Endodermal cell (in vitro differentiated cells): ENCODE measurements at places on chromosomes 2 and 18.
A peak's percentile ranks its signal among the peaks of the same experiment; 100 is the strongest.

DNA sequence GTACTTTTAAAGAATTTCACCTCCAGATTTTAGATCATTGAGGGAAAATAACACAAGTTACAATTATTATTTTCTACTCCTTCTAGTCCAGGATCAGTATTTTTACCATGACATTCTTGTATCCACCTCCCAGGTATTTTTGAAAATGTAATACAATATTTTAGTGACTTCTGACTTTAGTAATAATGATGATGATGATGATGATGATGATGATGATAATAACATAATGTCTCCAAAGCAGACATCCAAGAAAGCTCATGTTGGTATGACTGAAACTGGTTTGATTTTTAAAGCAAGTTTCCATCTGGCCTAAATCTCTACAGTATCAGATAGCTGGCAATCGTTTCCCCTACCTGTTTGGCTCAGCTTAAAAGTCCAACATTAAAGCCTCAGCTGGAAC lies 140.0 kb upstream of the GULP1 start:
- DNase-seq, result no peak

DNA sequence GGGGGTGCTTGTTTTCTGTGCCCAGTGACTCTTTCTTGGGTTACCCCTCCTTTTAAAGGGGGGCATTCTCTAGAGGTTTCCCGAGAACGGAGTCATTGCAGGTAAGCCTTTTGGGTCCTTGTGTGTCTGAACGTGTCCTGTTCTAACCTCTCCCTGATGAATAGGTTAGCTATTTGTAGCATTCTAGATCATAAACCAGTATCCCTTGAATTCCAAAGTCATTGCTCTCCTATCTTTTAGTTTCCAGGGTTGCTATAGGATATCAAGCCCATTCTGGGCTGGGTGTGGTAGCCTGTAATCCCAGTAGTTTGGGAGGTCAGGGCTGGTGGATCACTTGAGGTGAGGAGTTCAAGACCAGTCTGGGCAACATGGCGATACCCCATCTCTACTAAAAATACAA lies 65.9 kb upstream of the YWHAQ start:
- DNase-seq, result no peak

- no peak for DNase-seq
Observed at GRCh38 chr18:63240531-63241316, 78.8 kb downstream of the BCL2 start.

DNA sequence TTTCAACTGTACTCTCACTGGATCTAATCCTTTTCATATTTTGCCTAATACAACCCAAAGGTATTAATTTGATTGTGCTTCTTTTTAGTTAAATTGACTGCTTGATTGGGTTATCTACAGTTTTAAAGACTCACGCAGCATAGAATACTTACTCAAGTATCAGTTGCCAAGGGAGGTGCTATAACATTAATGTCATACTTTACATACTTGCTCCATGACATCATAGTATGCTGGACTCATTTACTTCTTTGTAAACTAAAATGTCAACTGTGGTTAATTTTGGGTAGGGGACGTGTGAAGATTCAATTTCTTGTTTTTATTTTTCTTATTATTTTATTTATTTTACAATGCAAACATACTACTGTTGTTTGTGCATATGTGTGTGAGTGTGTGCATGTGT lies 716.2 kb upstream of the VRK2 start:
- DNase-seq, result no peak

DNA sequence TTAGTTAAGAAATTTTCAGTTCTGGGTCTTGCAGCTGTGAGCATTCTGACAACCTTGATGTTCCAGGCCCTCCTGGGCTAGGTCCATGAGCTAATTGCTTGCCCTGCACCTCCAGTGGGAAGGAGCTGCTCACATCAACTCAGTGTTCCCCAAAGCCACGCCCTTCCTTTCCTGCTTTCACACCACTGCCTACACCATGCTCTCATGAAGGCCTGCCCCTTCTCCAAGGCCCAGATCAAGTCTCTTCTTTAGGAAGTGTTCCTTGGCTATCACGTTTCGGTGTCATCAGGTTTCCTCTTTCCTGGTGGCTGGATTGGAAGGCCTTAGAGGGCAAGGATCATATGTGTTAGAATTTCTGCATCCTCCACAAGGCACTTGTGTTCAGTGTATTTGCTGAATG lies 18.8 kb downstream of the TMEM127 start:
- no peak for DNase-seq

DNA sequence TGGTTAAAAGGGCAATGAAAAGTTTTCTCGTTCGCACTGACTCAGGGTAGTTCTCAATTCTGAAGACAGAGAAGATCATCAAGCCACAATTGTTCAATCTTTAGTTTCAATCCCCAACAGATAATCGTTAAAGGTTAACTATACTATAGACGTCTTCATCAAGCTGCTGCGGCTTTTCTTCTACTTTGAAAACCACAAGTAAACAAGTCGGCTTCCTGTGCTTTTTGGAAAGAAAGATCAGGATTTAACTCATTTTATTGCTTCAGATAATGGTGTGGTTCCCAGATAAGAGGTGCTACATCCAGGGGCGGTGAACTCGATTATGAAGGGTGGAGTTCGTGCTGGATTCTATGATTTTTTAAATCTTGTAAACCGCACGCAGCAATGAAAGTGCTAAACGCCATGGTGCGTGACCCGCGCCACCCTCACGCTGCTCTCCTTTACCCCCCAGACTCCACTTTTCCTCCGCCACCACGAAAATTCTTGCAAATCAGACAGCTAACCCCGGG lies 545 bp upstream of the CDCA7 start:
- no peak for DNase-seq

GRCh38 chr2:78865667-78866066 lies 159.8 kb upstream of the REG3G start:
- no peak for DNase-seq

DNA sequence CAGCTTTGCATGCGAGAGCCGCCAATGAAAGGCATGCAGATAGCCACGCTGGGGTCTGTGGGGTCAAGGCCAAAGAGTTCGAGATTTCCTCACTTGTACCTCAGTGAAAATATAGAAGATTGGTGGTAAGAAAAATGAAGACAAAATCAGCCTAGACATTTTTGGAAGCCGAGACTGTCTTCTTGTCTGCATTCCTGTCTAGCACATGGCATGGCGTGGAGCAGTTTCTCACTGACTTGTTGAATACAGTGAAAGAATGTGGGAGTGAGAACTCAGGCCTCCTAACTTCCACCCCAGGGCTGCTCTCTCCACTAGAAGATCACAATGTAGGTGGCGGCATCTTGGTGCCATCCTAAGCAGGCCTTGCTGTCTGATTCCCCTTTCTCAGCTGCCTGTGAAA lies 740.8 kb upstream of the HS6ST1 start:
- DNase-seq, result no peak

DNA sequence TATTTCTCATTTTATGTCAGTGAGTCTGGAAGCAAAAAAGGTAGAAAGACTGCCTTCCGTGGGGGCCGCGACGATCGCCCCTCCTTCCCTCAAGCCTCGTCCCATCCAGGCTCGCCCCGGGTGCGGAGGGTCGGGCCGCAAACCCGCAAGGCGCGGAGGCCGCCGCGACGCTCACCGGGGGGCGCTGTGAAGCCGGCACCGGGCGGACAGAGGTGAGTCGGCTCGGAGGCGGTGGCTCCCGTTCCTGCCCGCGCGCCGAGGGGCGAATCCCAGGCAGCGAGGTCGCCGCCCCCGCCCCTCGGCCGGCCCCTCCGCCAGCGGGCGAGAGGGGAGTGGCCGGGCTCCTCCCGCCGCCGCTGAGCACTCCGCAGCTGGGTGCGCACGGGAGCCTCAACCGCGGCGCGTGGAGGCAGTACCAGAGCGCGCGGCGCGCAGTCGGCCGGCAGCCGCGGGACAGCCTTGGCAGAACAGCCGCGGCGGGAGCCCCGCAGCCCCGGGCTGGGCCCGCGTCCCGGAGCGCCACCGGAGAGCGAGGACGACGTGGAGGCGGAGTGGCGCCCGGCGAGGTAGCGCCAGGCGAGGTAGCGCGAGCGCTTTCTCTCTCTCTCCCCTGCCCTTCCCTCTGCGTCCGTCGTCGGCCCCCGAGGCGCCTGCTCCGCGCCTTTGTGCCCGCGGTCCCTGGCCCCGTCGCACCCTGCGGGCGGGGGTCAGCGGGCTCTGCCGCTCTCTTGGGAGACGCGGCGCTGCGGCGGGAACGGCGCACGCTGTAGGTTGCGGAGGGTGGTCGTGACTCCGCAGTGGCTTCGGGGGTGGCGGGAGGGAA lies at the start of gene MYO1B:
Gene MYO1B, plus strand, starts transcription at position 359 of the 823 bp plus-strand sequence. CDS start 31,492 bp downstream, outside the sequence.
- DNase-seq, result peak; percentile 94

GRCh38 chr18:36623681-36624190 lies 205.1 kb downstream of the TPGS2 start:
- DNase-seq, result peak; percentile 24
